ENCODE measurements at places on chromosomes 16 and 17. TPM values are rescaled to one million over a fixed set of nuclear protein-coding genes. Genes with fewer than 3 reads are reported as not detected.

Gene TSPAN10
- 1.2 TPM for total RNA-seq

Gene KRTAP4-4
- total RNA-seq = not detected

Gene C16orf96
- 0.13 TPM for total RNA-seq

Gene OR1A1
- not detected for total RNA-seq

Gene YPEL3
- total RNA-seq = 34.5 TPM

Gene C17orf107
- 1.1 TPM for total RNA-seq

Gene VMO1
- not detected for total RNA-seq

Gene BAIAP3
- total RNA-seq = 0.24 TPM

Gene GDPD3
- 10.5 TPM for total RNA-seq

Gene PRSS22
- total RNA-seq = not detected

Gene VAT1L
- not detected for total RNA-seq

Gene C16orf74
- total RNA-seq = 0.21 TPM

Gene SLC13A2
- total RNA-seq = not detected

Gene NHLRC4
- total RNA-seq = 1.6 TPM

Gene HS3ST4
- total RNA-seq = not detected

Gene TNFAIP1
- 19.7 TPM for total RNA-seq

Gene TBKBP1
- 2.4 TPM for total RNA-seq

Gene CD300LB
- total RNA-seq = not detected

Gene RPGRIP1L
- 6.1 TPM for total RNA-seq
